ENCODE measurements at places on chromosomes 11 and 22. TPM values are rescaled to one million over a fixed set of nuclear protein-coding genes. Genes with fewer than 3 reads are reported as not detected.

DNA sequence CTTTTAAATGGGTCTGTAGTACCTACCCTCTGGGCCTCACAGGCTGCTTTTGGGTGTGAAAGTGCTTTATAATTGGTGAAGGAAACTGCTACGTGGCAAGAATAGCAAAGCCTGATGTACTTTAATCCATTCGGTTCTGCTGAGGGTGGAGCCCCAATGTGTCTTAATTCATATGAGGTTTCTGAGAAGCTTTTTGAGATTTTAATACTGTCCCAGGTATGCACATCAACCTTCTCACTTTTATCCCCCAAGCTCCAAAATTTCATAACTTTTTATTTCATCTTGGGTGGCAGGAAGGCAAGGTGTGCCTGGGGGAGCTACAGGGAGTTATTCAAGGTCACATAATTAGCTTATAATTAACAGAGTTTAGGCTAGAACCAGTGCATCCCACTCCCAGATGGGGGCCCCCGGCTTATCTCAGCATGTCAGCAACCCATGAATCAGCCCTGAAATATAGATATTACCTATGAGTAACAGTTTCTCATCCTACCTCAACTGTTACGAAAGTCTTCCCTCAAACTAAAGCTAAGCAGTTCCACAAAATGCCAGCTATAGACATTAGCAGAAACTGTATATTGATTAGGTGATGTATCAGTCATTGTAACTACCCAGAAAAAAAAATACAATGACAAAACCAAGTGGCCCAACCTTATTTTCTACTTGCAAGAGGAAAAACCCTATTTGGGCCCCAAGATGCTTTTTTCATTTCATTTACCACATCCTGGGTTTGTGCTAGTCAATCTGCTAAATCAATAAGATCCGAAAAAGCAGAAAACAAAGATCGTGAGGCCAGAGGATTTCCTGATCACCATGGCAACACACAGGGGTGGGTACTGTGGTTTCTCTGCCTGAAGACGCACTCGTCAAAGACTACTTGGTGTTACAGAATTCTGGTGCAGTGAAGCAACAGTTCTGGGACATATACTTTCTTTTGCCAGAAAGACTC, 26.7 kb downstream of the CD44 start:
- H3K27me3 ChIP-seq: no peaks in the 10 kb centered on the region
- H3K36me3 ChIP-seq: no peaks in the 10 kb centered on the region
- no peak for DNase-seq
- H3K27ac ChIP-seq: no peak overlapping the region
- H3K4me1 ChIP-seq: no peaks in the 10 kb centered on the region

- no peak for DNase-seq
- no peak overlapping the region for H3K4me3 ChIP-seq
- no peaks in the 10 kb centered on the region for H3K27me3 ChIP-seq
- no peaks in the 10 kb centered on the region for H3K36me3 ChIP-seq
- peaks cover 9% of the 10 kb centered on the region for H3K4me1 ChIP-seq
- no peak overlapping the region for H3K27ac ChIP-seq
Observed at GRCh38 chr11:113316256-113316655, 1.9 kb downstream of the TTC12 start.

SCN4B gene
- total RNA-seq: not detected

DNA sequence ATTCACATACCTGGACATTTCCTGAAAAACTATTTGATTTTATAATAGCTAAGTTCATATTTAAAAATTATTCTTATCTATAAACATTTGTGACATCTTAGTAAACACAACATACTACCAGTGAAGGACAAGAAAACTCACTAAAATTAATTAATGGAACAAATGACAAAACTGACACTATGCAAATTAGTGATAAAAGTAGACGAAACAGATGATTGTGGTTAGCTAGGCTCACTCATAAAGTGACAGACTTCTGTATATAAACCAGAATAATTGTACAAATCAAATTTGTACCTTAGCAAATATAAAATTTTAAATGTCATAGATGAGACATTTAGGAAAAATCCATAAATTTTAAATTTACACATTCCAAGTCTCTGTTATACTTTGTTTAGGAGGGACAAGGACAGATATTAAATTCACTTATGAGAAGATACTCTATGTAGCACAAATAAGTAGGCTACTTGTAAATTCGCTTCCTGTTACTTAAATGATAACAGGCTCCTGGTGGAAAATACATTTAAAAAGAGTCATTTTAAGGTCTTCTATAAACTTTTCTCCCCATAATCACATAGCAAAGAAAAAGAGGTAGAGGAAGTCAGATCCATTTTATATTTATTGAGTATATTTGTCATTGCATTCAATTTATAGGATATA, 81.2 kb downstream of the KIF18A start:
- H3K4me3 ChIP-seq: no peak overlapping the region
- no peak for DNase-seq
- no peak overlapping the region for H3K27ac ChIP-seq
- no peaks in the 10 kb centered on the region for H3K27me3 ChIP-seq
- no peaks in the 10 kb centered on the region for H3K4me1 ChIP-seq

DPAGT1 gene
- total RNA-seq: 23.7 TPM

DNA sequence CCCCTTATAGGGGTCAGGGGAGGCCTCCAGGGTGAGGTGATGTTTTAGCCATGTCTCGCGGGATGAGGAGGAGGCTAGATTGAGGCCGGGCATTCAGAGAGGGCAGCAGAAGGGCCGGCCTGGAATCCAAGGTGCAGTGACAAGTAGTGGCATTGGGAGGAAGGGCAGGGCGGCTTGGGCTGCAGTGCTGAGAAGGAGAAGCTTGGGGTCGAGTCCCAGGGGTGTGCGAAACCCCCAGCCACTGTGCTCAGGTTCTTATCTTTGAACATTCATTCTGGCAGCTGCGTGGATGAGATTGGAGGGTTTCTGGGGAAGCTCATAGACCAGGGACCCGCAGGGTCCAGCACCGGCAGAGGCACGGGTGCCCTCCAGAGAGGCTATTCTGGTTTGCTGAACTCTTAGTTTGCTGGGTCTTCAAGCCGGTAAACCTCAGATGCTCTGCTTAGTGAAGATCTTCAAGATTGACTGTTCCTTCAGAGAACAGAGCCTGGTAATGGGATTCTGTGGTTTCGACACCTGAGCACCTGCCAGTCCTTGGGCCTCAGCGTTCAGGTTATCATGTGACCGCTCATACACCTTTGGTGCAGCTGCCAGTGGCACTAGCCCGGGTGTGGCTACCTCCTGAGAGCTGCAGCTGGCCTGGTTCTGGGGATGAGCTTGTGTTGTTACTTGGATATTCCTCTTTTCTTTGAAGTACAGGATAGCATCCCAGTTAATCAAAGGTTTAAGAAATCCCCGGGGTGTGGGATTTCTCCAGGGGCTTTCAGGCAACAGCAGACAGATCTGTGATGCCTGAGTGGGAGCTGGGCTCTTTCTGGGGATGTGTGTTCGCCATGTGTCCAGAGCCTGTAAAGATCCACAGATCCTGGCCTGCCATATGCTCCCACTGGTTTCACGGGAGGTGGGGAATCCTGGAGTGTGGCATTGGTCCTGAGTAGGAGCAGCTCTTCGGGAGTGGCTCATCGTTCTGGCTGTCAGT, 152.8 kb downstream of the TBC1D22A start:
- no peaks in the 10 kb centered on the region for H3K27me3 ChIP-seq
- H3K4me1 ChIP-seq: no peaks in the 10 kb centered on the region
- H3K36me3 ChIP-seq: no peaks in the 10 kb centered on the region

DNA sequence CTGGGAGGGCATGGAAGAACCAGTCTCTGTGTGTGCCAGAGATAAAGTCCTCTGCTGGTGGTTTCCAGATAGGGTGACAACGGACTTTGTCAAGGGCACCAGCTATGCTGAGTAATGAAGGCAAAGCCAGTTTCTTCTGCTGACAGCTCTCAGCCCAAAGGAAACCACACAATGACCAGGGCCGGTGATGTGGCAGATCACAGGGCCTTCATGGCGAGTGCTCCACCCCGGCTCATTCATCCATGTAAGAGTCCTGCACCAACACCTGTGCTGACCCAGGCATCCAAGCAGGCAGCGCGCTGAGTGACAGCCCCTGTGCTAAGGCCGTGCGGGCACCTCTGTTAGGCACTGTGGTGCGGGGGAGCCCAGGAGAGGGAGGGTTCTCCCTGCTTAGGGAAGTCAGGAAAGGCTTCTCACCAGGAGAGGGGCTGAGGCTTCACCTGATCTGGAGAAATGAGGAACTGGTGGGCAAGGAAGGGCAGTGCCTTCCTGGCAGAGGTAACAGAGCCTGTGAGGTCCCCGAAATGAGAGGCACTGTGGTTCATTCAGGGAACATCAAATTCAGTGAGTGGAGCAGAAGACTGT, 33.8 kb downstream of the TP53I11 start:
- H3K4me3 ChIP-seq: no peak overlapping the region
- no peaks in the 10 kb centered on the region for H3K4me1 ChIP-seq
- H3K27ac ChIP-seq: no peak overlapping the region
- no peaks in the 10 kb centered on the region for H3K27me3 ChIP-seq
- H3K36me3 ChIP-seq: 0 out of 2 replicates have a peak, but pooled peaks cover 3% of the 10 kb centered on the region
- DNase-seq: no peak

DNA sequence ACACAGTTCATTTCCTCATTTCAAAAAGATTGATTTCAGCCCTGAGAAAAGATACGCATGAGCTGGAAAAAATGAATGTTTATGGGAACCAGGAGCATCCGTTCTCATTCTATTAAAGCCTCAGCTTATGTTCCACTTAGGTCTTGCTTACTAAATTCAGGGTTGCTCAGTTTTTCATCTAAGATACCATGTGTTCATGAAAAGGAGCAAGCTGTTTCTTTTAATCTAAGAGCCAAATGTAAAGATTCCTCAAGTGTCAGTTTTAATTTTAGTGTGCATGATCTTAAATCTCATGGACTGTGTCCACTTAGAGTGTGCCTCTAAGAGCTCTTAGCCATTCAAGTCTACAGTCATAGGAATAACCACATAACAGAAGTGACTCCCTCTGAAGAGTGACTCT, 141.5 kb upstream of the ARHGAP42 start:
- DNase-seq: no peak
- no peak overlapping the region for H3K27ac ChIP-seq
- H3K27me3 ChIP-seq: no peaks in the 10 kb centered on the region
- H3K4me3 ChIP-seq: no peak overlapping the region
- no peaks in the 10 kb centered on the region for H3K4me1 ChIP-seq

DNA sequence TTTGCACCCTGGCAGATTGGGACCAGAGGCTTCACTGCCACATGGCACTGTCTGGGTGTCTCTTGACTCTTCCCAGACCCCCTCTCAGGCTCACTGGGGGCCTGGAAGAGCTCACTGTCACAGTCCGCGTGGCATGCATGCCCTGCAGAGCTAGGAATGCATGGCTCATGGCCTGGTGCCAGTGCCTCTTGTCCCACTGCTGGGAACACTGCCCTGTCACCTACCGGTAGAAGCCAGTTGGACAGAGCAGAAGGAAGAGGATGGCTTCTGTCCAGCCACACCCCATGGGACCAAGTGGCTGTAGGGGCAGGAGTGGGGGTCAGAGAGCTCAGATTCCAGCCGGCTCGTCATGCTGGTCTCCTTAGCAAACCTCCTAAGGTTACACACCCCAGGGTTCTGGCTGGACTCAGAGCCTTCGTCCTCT, 29.7 kb downstream of the MB start:
- no peak overlapping the region for H3K27ac ChIP-seq
- H3K4me1 ChIP-seq: peaks cover 41% of the 10 kb centered on the region

- no peak overlapping the region for H3K4me3 ChIP-seq
- H3K36me3 ChIP-seq: peaks cover 4% of the 10 kb centered on the region
- H3K27ac ChIP-seq: no peak overlapping the region
- H3K27me3 ChIP-seq: no peaks in the 10 kb centered on the region
- no peak for DNase-seq
- H3K4me1 ChIP-seq: no peaks in the 10 kb centered on the region
Observed at GRCh38 chr22:46830841-46831240, 68.4 kb downstream of the TBC1D22A start.

- no peak overlapping the region for H3K4me3 ChIP-seq
- H3K4me1 ChIP-seq: no peaks in the 10 kb centered on the region
- no peak overlapping the region for H3K27ac ChIP-seq
- peaks cover 74% of the 10 kb centered on the region for H3K36me3 ChIP-seq
Observed at GRCh38 chr11:20075627-20076026, 84.6 kb downstream of the DBX1 start.

- peaks cover 13% of the 10 kb centered on the region for H3K4me1 ChIP-seq
- H3K36me3 ChIP-seq: no peaks in the 10 kb centered on the region
- no peaks in the 10 kb centered on the region for H3K27me3 ChIP-seq
- H3K4me3 ChIP-seq: no peak overlapping the region
- DNase-seq: no peak
- peak overlapping the region; percentile 75 for H3K27ac ChIP-seq
Observed at GRCh38 chr22:33747029-33747428, 173.2 kb downstream of the LARGE1 start.

HPX gene
- not detected for total RNA-seq

DNA sequence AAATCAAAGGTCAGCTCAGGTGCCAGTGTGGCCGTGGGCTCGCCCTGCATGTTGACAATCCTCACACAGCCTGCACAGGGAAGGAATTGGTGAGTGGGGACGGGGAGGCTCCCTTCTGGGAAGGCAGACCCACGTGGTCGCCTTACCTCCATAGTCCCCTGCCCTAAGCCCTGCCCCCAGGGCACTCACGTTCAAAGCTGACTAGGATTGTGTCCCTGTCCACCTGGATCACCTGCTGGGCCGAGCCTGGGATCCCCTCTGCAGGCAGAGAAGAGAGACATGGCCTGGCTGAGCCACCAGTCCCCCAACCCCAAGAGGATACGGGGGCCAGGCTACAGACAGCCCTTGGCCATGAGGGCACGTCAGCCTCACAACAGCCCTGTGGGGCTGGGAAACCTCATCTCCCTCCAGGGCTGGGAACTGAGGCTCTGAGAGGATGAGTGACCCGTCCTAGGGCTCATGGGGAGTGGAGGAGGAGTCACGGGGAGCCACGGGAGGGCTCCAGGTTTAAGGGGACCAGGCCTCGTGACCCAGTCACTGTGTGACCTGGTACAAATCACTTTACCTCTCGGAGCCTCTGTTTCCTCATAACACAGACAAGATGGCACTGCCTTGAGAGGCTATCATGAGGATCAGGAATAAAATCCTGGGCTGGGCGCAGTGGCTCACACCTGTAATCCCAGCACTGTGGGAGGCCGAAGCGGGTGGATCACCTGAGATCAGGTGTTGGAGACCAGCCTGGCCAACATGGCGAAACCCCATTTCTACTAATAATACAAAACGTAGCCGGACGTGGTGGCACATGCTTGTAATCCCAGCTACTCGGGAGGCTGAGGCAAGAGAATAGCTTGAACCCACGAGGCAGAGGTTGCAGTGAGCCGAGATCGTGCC, 12.1 kb upstream of the SF1 start:
- H3K36me3 ChIP-seq: no peaks in the 10 kb centered on the region
- no peak overlapping the region for H3K27ac ChIP-seq
- no peak for DNase-seq
- H3K4me1 ChIP-seq: no peaks in the 10 kb centered on the region

SCGB1A1 gene
- total RNA-seq: not detected

- no peaks in the 10 kb centered on the region for H3K4me1 ChIP-seq
- no peak overlapping the region for H3K27ac ChIP-seq
- H3K4me3 ChIP-seq: no peak overlapping the region
- peaks cover 24% of the 10 kb centered on the region for H3K36me3 ChIP-seq
Observed at GRCh38 chr11:68166969-68167368, 45.8 kb upstream of the CHKA start.

GRCh38 chr11:72244060-72244360, at the start of gene PHOX2A:
PHOX2A (minus strand) TSS chr11:72244176; CDS start chr11:72244004, 172 bp downstream.
- no peaks in the 10 kb centered on the region for H3K36me3 ChIP-seq
- H3K4me1 ChIP-seq: no peaks in the 10 kb centered on the region
